ENCODE measurements at places on chromosomes 12 and 14.

GRCh38 chr12:109581856-109582255 lies 8.3 kb downstream of the MVK start:
- no peak for DNase-seq

- DNase-seq, result peak; percentile 41
Measured at GRCh38 chr12:117875744-117876435, 92.9 kb downstream of the KSR2 start.

GRCh38 chr12:105681341-105681740 lies 350.9 kb downstream of the C12orf75 start:
- DNase-seq, result no peak

DNA sequence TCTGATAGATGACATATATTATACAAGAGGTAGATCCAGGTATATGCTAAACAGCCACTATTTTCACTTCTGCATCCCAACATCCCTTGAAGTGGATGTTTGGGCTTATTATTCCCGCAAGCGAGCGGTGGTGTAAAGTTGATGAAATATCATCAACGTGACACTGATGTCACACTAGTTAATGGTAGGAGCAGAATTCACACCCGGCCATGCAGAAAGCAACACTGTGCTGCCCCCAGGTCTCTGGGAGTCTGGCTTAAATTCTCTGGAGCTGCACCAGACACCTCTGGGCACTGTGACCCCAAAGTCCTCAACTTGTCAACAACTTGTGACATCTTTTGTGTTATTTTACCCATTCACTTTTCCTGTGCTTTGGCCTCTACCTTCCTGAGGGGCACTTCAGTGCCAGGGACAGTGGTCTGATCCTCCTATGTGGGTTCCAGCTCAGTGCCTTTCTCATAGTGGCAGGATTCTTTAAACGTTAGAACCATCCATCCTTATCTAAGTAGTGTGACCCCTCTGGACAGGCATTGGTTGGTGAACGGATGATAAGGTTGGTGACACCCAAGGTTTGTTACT lies 952 bp downstream of the DRAM1 start:
- peak; percentile 9 for DNase-seq

GRCh38 chr14:62006116-62006731 lies 244.0 kb downstream of the SNAPC1 start:
- DNase-seq, result no peak

DNA sequence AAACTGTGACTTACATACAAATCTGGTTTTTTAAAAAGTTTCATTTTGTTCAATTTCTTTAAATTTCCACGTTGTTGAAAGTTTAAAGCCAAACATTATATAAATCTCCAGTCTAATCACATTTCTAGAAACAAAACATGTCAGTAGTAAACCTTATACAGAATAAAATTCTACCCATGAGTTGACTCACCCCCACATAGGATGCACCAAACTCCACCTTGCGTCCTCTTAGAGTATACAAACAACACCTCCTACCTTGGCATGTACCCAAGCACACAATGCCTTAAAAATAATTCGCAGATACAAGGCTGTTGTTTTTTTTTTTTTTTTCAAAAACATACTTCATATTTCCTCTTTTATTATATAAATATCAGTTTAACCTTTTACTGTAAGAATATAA lies 3.3 kb downstream of the FBXL14 start:
- no peak for DNase-seq

DNA sequence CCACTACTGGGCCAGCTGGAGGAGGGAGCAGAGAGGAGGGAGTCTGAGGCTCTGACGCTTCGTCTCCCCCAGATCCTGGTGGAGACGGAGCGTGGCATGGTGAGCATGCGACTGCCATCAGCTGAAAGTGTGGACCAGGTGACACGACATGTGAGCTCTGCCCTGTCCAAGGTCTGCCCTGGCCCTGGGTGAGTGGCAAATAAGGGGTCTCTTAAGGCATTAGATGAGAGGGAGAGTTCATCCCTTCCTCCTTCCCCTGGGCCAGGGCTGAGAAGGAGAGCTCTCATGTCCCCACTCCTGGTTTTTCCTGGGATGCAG lies 2.5 kb downstream of the CARMIL3 start:
- DNase-seq, result no peak

- no peak for DNase-seq
Measured at GRCh38 chr14:59253527-59253926, 65.1 kb downstream of the DAAM1 start.

GRCh38 chr12:111181143-111181726 lies 187.7 kb downstream of the PHETA1 start:
- DNase-seq, result peak; percentile 33

- no peak for DNase-seq
Measured at GRCh38 chr14:59772233-59772632, 98.3 kb downstream of the RTN1 start.

- DNase-seq, result no peak
Measured at GRCh38 chr14:100116134-100116533, 43.3 kb downstream of the DEGS2 start.

GRCh38 chr14:100671906-100672305 lies 54.8 kb upstream of the DLK1 start:
- DNase-seq, result no peak

- peak; percentile 79 for DNase-seq
Measured at GRCh38 chr14:51554953-51555352, 96.8 kb upstream of the FRMD6 start.

DNA sequence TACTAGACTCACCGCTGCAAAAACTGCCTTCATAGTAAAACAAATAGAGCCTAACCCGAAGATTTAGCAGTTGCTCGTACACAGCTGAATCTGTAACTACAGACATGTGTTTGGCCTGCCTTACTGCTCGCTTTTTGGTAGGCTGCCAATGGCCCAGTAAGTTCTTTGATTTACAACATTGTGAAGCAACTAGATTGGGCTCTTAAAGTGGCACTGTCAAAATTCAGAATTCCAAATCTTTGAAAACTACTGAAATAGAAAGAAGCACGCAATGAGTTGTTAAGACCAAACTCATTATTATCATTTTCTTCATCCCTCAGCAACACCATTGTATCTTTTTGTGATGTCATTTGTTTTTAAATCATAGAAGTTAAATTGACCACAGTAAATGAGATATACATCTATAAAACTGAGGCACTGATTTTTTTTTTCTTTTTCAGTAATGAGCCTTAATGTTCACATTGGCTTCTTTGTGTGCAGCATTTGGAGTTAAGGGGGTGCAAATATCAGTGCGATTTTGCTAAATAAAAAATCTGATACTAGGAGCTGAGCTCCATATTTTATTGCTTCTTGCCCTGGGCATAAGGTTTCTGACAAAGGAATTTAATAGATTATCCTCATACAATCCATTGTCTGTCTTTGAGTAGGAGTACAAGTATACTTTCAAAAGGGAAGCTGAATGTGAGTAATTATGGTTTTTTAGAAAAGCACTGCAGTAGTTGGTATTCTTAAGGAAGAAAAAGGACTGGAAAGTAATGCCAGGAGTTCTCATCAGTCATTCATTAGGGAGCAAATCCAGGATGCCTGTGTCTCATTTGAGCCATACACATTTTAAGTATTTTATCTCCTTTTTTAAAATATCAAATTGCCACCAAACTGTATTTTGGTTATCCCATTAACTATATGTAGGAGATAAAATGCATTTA lies 138.5 kb downstream of the KICS2 start:
- peak; percentile 93 for DNase-seq

GRCh38 chr14:56858422-56858821 lies 48.1 kb upstream of the OTX2 start:
- DNase-seq, result no peak

DNA sequence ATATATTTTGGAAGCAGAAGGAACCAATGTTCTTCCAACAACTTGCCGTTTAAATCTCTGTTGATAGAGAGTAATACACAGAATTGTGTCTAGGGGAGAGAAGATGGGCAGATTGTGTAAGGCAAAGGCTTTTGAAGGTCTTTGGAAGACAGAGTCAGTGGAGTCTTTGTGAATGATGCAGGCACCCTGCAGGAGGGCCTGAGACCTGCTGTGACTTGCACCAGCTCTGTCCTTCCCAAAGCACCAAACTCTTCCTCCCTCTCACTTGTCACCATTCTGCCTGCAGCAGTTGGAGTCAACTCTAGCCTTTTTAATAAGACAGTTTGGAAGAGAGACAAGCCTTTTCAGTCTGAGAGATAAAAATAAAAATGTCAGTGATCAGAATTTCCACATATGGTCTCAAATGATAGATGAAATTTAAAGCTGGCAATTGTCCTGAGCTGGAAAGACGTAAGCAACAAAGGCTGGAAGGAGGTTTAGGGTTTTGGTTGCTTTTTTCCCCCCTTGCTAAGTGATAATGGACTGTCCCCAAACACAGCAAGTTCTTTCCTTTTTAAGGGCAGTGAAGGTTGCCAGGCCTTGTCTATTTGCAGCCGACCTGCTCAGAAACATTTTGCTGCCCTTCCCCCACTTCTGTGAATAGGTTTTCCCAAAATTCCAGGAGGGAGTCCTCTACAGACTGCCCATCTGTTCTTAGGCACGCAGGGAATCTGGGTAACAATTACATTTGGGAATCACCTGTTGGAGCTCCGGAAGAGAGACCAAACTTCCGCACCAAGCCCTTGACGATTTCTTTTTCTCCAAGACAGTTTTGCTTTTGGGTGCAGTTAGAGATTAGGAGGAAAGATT lies 103.0 kb upstream of the NTF3 start:
- DNase-seq, result no peak

DNA sequence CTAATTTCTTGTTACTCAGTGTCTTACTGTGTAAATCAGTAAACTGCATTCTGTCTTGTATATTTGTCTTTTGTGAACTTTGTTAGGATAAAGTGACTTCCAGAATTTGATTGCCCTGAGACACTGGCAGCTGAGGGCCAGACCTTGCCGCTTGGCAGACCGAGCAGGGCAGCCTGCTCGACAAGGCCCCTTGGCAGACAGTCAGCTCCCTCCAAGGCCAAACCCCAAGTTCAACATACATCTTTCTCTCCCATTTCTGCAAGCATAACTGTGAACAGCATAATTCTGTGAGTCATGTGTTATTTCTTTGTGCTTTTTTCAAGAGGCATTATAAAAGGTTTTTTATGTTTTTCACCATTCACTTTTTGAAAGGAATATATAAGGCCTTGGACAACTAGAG lies 39.2 kb upstream of the BMAL2 start:
- DNase-seq, result no peak

- no peak for DNase-seq
Measured at GRCh38 chr12:30898846-30899245, 27.7 kb upstream of the TSPAN11 start.

DNA sequence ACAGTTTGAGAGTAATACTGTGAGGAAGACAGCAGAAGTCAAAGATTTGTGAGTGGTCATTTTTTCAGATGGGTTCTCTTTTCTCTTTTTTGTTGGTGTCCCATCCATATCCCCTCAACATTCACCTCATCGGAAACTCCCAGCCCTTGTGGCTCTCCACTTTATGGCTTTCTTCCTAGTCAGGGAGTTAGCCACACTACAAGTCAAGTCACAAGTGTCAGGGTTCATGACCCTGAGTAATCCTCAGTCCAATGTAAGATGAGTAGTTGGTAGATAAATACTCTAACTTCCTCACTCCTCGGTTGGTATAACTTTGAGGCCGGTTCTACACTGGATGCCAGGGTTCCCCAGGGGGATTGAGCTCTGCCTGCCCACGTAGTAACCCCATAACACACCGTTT lies 41.4 kb downstream of the PTGER2 start:
- no peak for DNase-seq

GRCh38 chr14:48527832-48528231 lies 852.4 kb upstream of the MDGA2 start:
- DNase-seq, result no peak

- no peak for DNase-seq
Measured at GRCh38 chr14:90296641-90297040, 35.1 kb downstream of the NRDE2 start.

DNA sequence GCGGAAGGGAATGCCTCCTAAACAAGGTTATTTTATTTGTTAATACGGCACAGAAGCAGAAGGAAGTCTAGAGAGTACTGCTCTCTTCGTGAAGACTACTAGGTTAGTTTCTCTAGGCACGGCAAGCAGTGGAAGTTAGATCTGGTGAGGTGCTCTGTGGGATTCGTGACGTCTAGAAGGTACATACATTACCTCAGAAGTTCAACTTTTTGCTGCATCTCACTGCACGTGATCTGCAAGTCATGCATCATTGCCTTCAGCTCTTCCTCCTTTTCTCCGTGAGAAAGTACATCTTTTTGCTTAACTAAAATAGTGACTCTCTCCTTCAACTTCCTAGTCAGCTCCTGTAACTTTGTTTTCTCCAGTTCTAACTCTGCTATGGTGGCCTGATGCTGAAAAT lies 74.7 kb downstream of the NIN start:
- no peak for DNase-seq

DNA sequence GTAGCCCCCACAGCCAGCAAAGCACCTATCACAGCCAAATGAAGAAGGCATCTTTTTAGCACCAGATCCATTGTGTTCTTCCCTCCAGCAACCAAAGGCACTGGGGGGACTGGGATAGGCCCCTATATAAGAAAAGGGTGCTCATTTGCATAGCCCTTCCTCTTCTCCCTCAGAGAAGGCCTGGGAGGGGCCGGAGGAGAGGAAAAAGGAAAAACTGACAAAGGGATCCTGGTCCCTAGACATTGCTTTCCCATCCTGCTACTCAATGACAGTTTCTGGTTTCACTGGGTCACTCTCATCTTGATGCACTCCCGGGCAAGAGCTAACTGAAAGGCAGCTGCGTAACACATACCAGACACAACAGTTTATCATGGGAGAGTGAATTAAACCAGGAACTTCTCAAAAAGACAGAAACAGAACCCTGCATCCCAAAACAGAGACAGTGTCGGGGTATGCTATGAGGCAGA lies at the start of gene PMEL:
TSS of gene PMEL (minus strand) at position 102 of the 467 bp plus-strand sequence. CDS start at position 71, 31 bp downstream.
- DNase-seq, result peak; percentile 6

GRCh38 chr14:99633141-99633540 lies 11.8 kb upstream of the HHIPL1 start:
- no peak for DNase-seq

DNA sequence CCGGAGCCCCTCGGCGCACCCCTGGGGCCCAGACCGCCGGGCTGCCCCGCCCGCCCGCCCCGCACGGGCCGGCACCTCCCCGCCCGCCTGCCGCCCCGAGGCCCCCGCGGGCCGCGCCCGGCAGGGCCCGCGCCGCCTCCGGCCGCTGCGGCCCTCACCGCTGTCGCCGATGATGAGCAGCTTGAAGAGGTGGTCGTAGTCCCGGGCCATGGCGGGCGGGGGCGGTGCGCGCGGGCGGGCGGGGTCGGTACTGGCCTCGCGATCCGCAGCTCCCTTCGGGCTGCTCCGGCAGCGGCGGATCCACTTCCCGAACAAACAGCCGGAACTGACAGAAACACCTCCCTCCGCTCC lies at the start of gene RAB35:
TSS of gene RAB35 (minus strand) at position 313 of the 351 bp plus-strand sequence. CDS start at position 210, 103 bp downstream.
- DNase-seq, result no peak

DNA sequence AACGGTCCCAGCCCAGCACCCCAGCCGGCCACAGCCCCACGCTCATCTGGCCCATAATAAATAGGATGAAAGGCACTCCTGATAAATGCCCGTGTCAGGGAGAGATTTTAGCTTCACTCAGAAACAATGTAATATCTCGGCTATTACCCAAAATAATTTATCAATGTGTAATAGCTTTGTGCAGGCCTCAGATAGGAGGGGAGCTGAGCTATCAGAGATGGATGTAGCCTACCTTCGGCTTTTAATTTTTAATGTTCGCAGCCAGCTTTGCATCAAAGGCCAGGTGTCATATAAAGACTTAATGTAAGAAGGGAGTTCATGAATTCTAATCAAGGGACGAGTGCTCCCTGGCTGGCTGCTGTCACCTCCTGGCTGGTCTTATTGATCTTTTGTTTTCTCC lies 171.9 kb downstream of the ESRRB start:
- DNase-seq, result no peak

- DNase-seq, result no peak
Measured at GRCh38 chr14:100118396-100119011, 40.9 kb downstream of the DEGS2 start.

All from fibroblast of skin of right biceps (primary cell).